NCI-H1694 (cell line): ENCODE measurements at places on chromosomes 4 and X.

- DNase-seq: no peak
These were observed 138.9 kb upstream of the TRAM1L1 start for GRCh38 chr4:117224256-117224655.

DNA sequence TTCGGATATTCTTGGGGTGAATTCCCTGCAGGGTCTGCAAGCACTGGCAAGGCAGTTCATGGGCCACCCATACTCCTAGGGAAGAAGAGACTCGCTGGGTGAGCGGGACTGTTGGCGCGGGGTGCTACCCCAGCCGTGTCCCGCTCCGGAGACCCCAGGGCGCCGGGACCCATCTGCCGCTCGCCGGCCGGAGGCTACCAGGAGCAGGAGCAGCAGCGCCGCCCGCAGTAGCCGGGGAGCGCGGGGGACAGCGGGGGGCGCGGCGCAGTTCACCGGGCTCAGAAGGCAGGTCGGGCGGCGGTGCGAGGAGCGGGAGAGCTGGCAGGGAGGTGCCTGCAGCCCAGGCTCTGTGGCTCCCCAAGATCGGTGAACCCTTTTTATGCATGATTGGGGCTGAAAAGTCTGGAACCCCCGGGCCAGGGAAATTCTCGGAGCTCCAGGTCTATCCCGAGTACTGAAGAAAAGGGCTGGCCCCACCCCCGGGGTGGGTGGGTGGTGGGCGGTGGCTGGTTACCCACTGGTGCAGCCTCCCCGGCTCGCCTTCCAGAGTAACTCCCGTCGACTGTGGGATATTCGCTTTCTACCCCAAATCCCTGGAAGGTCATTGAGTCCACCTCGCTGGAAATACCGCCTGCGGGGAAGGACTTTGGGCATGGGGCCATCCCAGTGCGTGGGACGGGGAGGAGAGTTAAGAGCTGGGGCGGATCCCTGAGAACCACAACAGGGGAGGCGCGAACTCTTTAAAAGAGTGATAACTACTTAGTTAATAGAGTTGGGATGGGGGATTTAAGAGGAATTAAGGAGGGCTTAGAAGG is 37.6 kb downstream of the PF4 start:
- no peak for DNase-seq

GRCh38 chr4:122503214-122503613 is 46.7 kb upstream of the IL2 start:
- DNase-seq: no peak

DNA sequence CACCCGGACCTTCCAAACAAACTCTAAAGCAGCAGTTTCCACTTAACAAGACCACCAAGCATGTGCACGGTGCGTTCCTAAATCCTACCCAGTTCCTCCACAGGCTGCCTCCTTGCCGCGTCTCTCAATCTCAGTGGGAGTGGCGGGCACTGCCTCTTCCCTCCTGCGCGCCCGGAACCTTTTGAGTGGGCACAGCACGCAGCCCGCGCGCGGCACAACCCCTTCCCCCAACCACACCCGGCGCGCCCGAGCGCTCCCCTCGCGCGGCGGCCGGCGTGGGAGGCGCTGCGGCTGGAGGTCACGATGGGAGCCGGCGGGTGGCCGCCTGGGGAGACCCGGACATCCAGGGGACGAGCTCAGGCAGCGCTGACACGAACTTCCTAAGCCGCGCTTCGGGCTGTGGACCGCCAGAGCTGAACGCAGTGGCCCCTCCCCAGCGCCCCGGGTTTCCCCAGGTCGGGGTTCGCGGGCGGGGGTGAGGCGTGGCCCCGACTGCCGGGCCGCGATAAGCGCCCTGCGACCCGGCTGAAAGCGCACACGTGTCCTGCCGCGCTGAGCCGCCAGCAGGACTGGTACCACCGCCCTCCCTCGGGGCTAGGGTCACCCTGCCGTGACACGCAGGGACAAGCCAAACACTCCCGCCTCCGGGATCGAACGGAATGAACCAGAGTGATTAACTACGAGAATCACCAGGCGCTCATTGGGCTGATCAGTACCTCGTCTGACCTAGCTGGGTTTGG is at the start of gene ABCG2:
TSS of gene ABCG2 (minus strand) at position 151 of the 740 bp plus-strand sequence. CDS start 18,644 bp downstream, outside the sequence.
- DNase-seq: no peak

DNA sequence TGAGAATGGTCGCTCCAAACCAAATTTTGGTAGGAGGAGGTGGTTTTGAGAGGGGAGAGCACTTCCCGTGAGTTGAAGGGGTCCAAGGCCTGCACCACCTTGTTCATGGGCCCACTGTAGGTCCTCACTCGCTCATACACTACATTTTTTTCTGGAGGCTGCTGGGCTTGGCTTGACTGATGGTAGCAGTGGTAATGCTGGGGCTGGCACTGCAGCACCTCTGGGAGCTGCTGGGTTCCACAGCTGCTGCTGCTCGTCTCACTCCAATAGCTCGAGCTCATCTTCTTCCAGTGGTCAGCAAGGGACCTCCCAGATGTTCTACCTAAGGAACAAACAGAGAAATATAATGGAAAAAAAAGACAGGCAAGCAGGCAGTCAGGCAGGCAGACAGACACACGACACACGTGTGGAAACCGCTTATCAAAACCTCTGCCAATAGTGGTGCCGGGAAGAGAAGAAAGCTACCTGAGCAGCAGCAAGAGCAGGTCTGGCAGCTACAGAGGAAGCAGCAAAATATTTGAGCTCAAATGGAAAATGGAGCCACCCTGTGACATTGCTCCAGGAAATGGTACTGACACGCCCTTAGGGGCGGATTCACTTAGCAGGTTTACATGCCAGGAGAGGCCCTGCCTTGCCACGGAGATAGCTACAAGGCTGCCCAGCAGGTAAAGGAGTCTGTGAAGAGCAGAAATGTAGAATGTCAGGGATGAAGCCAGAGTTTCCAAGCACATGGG is at the start of gene POF1B:
TSS of gene POF1B (minus strand) at position 492 of the 734 bp plus-strand sequence. CDS start at position 281, 211 bp downstream.
- no peak for DNase-seq

GRCh38 chrX:150765782-150766350 is 72.7 kb downstream of the MTMR1 start:
- no peak for DNase-seq

- DNase-seq: no peak
These were observed 5.0 kb downstream of the FRYL start for GRCh38 chr4:48774760-48775710.

- peak; percentile 67 for DNase-seq
These were observed 103.9 kb downstream of the MMRN1 start for GRCh38 chr4:89998469-89999011.

- no peak for DNase-seq
These were observed 27.6 kb upstream of the PGRMC1 start for GRCh38 chrX:119208401-119209057.

GRCh38 chr4:79431839-79432238 is 23.8 kb upstream of the GK2 start:
- DNase-seq: no peak
